ENCODE measurements at places on chromosomes 2 and 18.

- no peak for DNase-seq
Observed at GRCh38 chr18:13035249-13035914, 44.2 kb downstream of the CEP192 start.

- DNase-seq, result no peak
Observed at GRCh38 chr2:74822771-74823566, 11.0 kb upstream of the HK2 start.

- DNase-seq, result no peak
Observed at GRCh38 chr2:224278531-224278930, 123.4 kb downstream of the FAM124B start.

DNA sequence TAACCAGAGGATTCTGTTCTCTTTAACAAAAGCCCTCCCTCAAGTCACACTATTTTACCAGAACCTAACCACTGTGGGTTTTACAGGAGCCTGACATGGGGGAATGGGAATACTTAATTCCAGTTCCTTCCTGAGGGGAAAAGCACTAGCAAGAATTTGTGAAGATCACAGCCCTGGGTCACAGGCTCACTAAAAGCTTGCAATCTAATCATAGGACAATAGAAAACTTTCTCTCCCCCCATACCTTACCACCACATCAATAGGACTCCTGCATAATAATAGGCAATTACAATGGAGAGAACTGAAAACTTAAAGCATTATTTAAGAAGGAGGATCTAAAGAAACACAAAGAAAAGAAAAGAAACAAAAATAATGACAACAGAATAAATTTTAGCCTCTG lies 225.8 kb upstream of the ZNF804A start:
- DNase-seq, result no peak

- no peak for DNase-seq
Observed at GRCh38 chr2:158153270-158154015, 51.8 kb downstream of the UPP2 start.

DNA sequence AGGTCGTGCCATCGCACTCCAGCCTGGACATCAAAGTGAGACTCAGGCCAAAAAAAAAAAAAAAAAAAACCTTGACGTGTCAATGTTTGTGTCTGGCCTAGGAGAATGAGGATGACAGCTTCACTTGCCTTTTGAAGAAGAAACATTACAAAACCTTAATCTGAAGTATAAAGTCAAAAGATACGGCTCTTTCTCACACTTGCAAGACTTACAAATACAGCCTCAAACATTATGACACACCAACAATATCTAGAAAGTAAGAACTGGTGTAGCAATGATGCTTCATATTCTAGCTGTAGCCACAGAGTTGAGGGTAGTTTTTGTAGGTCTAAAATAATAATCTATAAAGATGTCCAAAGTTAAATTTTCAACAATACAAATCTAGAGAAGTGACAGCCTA lies 25.5 kb downstream of the MPPE1 start:
- no peak for DNase-seq

DNA sequence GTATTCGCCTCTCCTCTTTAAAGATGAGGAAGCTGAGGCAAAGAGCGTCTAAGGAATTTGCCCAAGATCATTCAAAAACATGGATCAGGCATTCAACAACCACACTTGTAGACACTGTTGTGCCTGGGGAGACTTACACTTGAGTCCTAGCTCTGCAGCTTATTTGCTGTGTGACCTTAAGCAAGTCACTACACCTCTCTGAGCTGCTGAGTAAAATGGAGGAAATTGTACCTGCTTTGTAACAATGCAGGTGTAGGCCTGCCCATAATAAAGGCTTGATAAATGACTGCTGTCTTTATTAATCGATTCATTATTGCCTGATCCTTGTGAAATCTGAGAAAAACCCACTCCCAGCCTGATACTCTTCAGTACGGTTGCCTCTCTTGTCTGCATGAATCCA lies 30.8 kb downstream of the EN1 start:
- DNase-seq, result no peak

GRCh38 chr2:28366496-28367282 lies 26.0 kb upstream of the FOSL2 start:
- no peak for DNase-seq

GRCh38 chr18:79873449-79874110 lies 75.8 kb downstream of the KCNG2 start:
- DNase-seq, result no peak

DNA sequence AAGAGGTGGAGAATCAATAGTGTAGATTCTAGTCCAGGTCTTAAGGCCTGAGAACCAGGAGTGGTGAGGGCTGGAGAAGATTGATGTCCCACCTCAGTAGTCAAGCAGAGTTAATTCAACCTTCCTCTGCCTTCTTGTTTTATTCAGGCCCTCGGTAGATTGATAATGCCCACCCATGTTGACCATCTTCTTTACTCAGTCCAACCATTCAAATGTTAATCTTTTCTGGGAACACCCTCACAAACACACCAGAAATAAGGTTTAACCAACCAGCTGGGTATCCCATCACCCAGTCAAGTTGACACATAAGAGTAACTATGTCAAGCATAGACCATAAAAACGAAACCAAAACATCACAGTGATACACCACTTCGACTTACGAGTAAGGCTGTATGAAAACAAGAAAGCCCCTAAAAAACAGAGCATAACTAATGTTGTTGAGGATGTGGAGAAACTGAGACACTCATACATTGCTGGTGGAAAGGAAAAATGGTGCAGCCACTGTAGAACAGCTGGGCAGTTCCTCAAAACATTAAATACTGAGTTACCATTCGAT lies 57.5 kb downstream of the SLC35F5 start:
- DNase-seq, result no peak

DNA sequence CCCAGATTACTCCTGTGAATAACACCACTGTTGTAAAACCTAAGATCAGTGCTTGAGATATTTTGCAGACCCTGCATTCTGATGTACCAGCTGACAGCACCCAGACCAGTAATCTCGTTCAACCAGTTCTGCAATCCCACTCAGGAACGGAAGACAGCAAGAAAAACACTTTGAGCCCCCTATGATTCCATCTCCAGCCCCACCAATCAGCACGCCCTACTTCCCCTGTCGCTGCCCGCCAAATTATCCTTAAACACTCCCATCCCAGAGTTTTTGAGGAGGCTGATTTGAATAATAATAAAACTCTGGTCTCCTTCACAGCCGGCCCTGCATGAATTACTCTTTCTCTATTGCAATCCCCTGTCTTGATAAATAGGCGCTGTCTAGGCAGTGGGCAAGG lies 173.9 kb upstream of the CDH2 start:
- DNase-seq, result no peak

DNA sequence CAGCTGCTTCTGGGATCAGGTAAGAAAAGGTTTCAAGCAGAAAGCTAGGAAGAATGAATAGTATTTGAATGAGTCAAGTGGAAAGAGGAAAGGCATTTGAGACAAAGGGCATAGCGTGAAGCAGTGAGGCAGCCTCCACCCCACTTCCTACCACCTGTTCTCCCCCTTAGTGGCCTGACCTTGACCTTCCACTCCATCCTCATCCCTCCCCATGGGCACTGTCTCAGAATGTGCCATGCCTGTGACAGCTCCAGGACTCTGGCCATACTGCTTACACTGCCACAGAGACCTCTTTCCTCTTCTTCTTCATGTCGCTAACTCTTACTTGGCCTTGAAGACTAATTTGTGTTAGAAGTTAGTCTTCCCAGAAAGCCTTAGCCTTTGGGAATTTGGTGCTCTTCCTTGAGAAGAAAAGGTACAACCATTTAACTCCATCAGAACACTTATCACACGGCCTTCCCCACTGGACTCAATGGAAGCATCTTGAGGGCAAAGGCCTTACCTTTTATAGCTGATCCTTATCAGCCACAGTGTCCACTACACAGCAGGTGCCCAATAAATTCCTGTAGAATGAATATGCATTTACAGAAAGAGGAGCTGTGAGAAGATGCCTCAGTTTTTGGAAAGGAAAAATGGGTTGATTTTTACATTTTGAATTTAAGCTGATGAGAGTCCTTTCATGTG lies 15.2 kb upstream of the NOSTRIN start:
- no peak for DNase-seq

GRCh38 chr2:187403568-187404260 lies 44.3 kb downstream of the CALCRL start:
- DNase-seq, result no peak

DNA sequence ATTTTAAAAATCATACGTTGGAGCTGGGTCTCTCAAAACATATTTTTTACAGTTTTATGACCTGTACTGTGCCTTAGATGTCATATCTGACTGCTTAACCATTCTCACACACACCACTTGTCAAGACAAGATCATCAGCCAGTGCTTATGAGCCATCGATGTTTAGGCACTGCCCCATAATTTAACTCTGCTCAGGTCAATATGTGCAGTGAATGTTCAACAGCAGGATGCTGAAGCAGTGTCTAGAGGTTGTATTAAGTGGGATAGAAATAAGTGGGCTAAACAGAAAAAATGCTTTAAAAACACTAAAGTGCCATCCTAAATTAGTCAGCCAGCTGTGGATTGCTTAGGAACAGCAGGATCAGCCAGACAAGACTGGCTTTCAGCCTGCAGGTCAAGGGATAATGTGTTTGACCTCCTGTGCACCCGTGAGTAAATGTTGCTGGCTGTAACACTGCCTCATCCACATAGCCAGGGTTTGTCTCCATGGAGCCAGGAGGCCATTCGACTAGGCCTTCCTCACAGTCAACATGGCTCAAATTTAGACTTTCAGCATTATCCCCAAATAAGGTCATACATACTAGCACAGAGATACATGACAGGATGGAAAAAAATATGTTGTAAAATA lies 139.0 kb upstream of the NXPH2 start:
- peak; percentile 25 for DNase-seq

DNA sequence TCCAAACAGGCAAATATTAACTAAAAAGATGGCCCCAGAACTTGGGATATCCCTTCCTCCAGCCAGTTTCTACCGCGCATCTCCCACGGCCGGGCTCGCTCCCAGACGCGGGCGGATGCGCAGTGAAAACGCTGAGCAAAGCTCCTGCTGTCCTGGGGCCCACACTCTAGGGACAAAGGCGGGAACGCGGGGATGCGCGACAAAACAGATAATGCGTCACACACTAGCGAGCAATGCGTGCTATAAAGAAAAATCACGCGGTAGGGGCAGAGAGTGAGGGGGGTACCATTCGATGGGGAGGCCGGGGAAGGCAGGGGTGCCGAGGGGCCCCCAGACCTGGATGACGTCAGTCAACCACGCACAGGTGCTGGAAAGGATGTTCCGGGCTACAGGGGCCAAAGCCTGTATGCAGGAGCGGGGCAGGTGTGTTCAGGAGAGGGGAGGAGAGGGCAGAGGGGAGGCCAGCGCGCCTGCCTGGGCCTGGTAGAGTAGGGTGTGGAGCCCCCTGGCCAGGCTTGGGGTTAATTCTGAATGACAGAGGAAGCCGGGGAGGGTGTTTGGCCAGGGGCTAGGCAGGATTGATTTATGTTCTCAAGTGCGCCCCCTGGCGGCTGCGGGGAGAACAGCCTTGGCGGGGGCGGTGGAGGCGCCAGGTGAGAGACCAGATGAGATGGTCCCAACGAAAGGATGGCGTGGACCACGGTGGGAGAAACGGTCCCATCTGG lies 14.9 kb upstream of the ITM2C start:
- peak; percentile 79 for DNase-seq

DNA sequence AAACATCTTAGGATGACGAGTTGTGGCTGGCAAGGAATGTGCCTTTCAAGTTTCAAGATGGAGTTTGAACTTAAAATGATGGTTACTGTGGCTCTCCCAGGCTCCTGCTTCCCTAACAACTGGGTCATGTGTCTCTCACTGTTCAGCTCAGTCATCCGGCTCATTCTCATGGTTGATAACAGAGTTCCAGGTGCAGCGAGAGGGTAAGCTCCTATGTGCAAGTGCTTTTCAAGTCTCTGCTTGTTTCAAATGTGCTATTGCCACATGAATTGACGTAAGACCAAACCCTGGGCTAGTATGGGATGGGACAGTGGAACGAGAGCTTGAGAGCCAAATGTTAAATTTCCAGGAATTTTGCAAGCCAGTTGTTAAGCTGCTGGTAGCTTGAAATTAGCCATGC lies 19.5 kb upstream of the PUM2 start:
- no peak for DNase-seq

DNA sequence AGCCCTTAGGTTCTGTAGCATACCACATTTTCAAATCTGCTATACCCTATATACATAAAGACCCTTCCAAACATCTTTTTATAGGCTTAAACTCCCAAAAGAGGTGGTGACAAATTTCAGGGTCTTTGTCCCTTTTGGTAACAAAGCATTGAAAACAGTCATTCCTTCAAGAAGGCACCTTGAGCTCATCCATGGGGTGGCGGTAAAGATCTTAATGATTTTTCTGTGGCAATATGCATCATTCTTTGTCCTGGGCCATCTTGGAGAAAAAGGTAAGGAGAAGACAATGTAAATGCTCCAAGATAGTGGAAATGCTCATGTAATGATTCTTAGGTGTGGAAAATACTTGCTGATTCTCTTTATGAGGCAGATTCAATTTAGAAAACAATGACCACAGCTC lies 890.5 kb downstream of the CNTNAP5 start:
- DNase-seq, result no peak

GRCh38 chr2:225381609-225382008 lies 17.9 kb upstream of the NYAP2 start:
- no peak for DNase-seq

GRCh38 chr2:223779877-223780276 lies 57.5 kb downstream of the AP1S3 start:
- no peak for DNase-seq

All from glutamatergic neuron (in vitro differentiated cells).